Activated CD4-positive, alpha-beta T cell treated with anti-CD3 and anti-CD28 coated beads for 1 hour (primary cell): ENCODE measurements at places on chromosomes 5 and 9.

DNA sequence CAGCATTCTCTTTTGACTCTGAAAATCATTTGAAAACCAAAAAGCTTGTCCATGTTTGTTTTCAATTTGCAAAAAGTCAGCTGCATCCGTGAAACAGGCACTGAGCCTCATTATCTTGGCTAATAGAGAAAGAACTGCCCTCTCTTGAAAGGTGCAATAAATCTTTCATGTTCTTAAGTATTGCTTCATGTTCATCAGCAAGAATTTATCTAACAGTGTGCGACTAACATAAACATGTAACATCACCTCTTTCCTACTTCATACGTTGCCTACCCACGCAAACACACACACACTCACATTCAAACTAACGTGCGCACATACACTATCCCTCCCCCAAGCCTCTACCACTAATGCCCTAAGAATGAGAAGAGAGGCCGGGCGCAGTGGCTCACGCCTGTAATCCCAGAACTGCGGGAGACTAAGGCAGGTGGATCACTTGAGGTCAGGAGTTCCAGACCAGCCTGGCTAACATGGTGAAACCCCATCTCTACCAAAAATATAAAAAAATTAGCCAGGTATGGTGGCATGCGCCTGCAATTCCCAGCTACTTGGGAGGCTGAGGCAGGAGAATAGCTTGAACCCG is 629.7 kb upstream of the ZNF608 start:
- no peak for DNase-seq

- DNase-seq: no peak
Observed at GRCh38 chr9:135857371-135857786, 50.0 kb downstream of the CAMSAP1 start.

- DNase-seq: no peak
Observed at GRCh38 chr9:120985819-120986222, 59.2 kb upstream of the TRAF1 start.

DNA sequence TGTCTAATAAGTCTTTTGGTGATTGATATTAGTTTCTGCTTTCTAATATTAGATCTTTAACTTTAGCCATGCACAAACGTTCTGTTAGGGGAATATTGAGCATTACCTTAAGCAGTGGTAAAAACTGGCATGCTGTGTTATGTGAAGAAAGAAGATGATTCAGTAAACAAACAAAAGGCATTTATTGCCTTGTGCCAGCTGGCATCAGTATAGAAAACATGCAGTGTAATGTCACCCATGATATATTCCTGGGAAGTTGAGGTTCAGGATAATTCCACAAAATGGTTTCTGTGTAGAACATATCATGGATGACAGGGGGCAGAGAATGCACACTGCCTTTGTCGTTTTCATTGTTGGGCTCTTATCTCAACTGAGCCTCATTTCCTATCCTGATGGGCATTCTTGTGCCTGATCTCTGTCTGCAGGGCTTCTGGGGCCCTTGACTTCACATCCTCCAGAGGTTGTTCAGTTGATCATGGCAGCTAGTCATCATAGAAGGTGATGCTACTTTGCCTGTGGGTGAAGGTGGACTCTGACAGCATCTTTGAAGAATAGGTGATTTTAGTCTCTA is 24.2 kb downstream of the LRRTM2 start:
- DNase-seq: no peak

DNA sequence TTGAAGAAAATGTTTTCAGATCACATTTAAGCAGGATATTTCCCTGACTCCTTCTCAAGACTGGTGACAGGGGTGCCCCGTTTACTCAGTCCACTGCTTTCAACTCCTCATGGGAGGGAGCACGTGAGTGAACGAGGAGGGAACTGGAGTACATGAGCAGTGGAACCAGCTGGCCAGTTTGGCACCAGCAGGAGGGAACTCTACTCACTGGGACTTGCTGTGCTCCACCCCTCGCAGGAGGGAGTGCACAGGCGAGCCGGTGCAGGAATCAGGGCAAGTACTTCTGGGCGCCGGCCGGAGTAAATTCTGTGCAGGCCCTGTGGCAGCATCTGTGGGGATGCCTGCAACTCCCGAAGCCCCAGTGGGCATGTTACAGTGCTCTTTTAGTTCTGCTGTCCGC is 1941.1 kb upstream of the C9orf72 start:
- no peak for DNase-seq

- DNase-seq: no peak
Observed at GRCh38 chr5:33583332-33583731, 142.6 kb downstream of the TARS1 start.

DNA sequence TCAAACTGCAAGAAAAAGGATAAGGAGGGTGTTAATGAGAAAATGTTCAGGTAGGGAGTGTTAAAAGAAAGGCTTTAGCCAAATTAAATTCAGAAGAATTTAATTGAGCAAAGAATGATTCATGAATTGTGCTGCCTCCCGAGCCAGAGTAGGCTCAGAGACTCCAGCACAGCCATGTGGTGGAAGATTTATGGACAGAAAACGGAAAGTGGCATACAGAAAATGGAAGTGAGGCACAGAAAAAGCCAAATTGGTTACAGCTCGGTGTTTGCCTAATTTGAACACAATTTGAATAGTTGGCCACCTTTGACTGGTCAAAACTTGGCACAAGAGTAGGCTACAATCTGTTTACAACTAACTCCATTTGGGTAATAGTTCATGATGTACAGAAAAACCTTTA is 9.6 kb upstream of the SLC30A5 start:
- DNase-seq: no peak
